Memory B cell (primary cell): ENCODE measurements at places on chromosomes 6 and 20.

DNA sequence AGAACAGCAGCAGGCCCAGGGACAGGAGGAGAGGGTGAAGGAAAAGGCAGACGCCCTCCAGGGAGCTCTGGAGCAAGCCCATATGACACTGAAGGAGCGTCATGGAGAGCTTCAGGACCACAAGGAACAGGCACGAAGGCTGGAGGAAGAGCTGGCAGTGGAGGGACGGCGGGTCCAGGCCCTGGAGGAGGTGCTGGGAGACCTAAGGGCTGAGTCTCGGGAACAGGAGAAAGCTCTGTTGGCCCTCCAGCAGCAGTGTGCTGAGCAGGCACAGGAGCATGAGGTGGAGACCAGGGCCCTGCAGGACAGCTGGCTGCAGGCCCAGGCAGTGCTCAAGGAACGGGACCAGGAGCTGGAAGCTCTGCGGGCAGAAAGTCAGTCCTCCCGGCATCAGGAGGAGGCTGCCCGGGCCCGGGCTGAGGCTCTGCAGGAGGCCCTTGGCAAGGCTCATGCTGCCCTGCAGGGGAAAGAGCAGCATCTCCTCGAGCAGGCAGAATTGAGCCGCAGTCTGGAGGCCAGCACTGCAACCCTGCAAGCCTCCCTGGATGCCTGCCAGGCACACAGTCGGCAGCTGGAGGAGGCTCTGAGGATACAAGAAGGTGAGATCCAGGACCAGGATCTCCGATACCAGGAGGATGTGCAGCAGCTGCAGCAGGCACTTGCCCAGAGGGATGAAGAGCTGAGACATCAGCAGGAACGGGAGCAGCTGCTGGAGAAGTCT lies 25.5 kb downstream of the C20orf173 start:
- no peak for DNase-seq

GRCh38 chr6:169177516-169178166 lies 76.0 kb downstream of the THBS2 start:
- DNase-seq, result no peak

DNA sequence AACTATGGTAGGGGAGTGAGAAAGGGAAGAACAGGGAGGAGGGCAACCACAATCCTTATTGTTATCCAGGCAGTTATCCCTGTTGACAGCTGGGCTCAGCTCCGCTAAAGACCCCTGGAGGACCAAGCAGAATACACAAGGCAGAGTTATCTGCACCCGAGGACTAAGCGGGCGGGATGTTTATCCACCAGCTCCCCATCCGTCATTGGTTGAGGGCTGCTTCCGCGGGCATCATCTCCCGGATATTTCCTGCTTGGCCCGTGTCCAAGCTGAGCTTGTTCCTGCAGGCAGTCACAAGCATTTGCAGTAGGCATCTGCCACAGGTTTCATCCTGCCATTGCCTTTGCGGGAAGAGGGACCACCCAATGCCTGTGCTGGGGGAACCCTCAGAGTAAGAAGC lies 102.1 kb downstream of the DLGAP4 start:
- no peak for DNase-seq

GRCh38 chr6:14597090-14597489 lies 479.5 kb downstream of the CD83 start:
- no peak for DNase-seq

DNA sequence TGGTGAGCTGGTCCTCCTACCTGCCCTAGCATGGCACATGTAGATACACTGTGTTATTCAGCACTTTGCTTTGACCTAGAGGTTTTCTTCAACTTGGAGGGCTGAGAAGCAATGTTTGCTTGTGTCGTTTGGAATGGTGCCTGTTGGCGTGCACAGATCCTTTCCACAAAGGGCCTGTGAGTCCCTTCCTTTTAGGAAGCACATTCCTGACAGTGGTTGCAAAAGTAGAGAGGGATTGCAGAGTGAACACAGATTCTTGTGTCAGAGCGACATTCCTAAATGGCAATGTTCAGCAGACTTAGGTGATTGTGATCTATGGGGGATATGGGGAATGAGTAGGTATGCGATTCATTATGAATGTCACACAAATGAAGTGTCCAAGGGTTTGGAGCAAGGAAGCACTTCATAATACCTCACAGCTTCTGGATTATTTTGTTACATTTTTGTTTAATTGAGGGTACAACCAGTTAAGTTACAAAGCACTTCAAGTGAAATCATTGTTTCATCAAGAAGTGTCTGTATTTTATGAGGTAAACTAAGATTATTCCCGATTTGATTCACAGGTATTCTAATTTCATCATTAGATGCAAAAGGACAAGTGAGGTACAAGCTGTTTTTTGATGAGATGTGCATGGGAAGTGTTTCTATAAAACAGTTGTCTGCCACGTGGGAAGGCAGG lies 713 bp upstream of the RNF144B start:
- DNase-seq, result no peak

GRCh38 chr6:168163096-168163731 lies 84.2 kb upstream of the FRMD1 start:
- DNase-seq, result no peak

DNA sequence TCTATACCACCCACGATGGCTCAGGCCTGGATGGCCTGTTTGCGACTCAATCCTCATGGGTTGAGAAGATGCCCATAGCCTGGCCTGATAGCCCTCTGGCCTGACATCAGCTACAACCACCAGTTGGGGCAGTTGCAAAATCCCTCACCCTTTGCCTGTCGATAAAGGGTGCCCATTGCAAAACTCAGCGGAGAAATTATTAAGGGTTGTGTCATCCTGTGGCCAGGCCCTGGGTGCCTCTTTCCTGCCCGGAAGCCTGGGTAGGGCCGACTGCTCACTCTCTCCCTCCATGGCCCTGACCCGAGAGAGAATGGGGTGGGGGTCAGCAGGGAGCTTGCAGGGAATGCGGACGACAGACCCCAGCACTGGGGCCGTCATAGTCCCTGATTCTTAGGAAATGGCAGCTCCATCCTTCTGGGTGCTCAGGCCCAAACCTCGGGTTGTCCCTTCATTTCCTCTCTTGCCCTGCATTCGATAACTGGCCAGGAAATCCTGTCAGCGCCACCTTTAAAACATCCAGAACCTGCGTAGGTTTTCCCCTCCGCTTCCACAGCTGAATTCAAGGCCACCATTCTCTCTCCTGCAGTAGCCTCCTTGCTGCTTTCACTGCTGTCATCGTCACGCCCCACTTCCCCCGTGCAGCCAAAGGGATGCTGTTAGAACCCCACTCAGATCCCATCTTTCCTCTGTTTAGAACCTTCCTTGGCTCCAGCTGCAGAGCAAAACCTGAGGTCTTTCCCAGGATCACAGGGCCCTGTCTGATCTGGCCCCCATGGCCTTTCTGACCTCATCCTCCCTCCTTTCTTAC lies 31.1 kb downstream of the CEBPB start:
- DNase-seq, result no peak

DNA sequence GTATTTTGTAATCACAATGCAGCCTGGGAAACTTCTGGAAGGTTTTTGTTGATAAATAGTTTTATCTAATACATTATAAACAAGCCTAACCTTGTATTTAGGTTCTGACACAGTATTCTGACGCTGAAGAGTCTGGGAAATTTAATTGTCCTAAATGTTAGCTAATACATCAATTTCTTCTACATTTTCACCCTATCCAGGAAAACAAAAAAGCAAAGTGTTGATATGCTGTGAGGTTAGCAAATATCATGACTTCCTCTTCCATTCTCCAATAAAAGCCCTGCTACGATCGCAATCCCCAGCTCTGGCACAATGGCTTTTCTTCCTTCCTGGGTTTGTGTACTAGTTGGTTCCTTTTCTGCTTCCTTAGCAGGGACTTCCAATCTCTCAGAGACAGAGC lies at the start of gene C6orf58:
TSS of gene C6orf58 (plus strand) at position 301 of the 400 bp plus-strand sequence. CDS start at position 313, 12 bp downstream.
- no peak for DNase-seq
